ENCODE measurements at places on chromosomes 3 and 15.

DNA sequence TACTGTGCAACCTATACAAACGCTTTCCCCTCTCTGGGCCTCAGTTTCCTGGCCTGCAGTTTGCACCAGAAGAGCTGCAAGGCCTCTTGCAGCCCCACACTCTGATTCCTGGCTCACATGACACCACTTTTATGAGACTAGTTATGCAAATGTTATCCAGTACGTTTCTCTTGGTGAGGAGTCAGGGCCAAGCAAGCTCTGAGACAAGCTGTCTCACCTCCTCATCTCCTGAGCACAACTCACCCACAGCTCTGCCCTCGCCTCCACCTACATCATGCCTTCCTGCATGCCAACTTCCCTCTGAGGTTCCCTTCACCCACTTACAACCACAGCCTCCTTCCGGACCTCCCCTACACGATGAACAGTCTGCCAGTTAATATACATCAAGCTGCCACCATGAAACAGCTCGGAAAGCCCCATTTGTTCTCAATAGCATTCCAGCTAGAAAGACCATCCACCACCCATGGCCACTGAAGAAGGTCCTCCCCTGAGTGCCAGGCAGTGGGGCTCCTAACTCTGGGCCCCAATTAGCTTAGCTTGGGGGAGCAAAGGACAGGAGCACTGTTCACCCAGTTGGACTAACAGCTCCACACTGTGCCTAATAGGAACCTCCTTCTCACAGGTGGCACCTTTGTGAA, 25.0 kb downstream of the CRYGS start:
- DNase-seq = no peak

- no peak for DNase-seq
These were observed 35.6 kb downstream of the TMCC1 start for GRCh38 chr3:129857899-129858298.

DNA sequence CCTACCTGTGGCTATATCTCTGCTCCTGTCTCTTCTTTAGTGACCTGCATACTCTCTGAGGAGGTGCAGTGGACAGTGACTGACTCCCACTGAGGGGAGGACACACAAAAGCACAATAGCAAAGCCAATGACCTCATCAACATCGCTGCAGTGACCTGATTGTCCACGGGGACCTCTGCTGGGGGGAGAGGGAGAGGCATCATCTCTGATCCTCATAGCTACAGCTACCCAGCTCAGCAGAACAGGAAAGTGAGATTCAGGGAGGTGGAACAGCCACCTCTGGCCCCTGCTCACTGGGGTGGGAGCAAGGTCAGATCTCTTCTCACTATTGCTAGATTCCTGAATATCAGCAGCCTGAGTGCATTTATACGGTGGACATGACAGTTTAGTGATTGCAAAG, 179.2 kb downstream of the ATP10A start:
- DNase-seq = no peak

DNA sequence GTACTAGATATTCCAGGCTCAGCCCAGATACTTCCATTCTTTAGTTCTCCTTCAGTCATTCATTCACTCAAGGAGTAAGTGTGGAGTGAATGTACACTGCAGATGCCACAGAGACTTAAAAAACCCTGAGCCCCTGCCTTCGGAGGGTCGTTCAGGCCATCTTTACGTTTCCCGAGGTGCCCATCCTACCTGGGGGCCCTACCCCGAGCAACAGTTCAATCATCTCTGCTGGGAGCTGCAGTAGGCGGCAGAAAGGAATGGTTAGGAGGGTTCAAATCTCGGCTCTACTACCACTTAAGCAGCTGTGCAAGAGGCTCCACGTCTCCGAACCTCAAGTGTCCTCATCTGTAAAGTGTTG, 613 bp downstream of the SEC13 start:
- no peak for DNase-seq

- DNase-seq = no peak
These were observed 11.8 kb upstream of the CDV3 start for GRCh38 chr3:133561679-133562078.

DNA sequence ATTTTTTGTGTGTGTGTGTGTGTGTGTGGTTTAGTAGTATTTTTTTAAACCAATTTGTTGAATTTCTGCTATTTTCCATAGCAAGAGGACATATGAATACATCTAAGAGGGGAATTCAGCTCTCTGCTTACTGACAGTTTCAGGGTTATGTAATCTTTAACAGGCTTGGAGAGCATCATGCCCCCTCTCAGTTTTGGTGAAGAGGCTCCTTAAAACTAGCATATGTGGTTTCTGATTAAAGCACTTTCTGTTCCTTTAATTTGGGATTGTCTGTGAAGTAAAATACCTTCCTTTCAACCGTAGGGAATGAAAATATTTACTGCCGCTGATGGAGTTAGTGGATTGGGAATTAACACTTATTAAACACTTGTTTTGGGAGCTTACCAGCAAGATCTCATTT, 19.4 kb upstream of the NFKBIZ start:
- DNase-seq = no peak

- no peak for DNase-seq
These were observed 1.3 kb downstream of the FEM1B start for GRCh38 chr15:68278595-68279405.

DNA sequence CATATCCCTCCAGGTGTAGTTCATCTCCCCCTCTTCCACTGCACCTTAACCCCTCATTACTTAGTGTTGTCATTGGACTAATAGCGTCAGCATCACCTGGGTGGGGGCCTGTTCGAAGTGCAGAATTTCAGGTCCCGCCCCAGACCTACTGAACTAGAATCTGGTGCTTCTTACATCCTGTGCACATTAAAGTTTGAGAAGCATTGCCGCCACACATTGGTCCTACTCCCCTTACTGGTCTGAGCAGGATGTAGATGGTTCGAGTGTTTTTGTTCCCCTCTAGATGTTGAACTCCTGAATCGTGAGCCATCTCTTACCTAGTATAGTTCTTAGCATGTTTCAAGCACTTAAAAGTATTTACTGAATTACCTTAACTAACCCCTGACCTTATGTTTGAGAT, 13.2 kb downstream of the KLHL18 start:
- DNase-seq = no peak

DNA sequence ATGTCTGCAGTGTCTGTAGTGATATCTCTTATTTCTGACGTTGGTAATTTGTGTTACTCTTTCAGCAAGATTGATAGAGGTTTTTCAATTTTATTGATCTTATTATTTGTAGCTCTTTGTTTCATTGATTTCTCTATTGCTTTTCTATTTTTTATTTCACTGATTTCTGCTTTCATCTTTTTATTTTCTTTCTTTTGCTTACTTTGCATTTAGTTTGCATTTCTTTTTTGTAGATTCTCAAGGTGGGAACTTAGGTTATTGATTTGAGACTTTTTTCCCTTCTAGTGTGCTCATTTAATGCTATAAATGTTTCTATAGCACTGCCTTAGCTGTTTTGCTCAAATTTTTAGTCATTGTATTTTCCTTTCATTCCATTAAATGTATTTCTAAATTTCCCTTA, 49.5 kb upstream of the GABRG3 start:
- no peak for DNase-seq

GRCh38 chr3:143581972-143582722, 266.1 kb downstream of the SLC9A9 start:
- DNase-seq = no peak

GRCh38 chr3:96083610-96084009, 730.8 kb upstream of the EPHA6 start:
- no peak for DNase-seq

GRCh38 chr3:53103397-53104296, 26.6 kb downstream of the RFT1 start:
- no peak for DNase-seq

DNA sequence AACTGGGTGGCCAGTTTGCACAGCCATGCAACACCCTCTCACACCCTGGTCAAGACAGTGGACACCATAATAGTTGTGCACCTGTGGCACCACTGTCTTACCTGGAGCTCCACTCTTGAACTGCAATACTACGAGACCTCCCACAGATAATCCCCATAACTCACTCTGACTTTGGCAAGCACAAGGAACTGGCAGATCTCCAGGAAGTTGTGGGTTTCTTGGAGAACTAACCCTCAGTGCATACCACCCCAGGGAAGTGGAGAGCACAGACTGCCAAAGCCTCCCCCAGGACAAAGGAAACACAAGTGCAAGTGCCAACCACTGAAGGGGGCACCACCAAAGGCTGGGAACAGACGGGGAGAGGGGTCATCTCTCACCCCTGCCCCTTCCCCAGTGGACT, 318.6 kb downstream of the SUCLG2 start:
- DNase-seq = no peak

GRCh38 chr3:32596909-32597369, 26.3 kb upstream of the DYNC1LI1 start:
- DNase-seq = no peak

DNA sequence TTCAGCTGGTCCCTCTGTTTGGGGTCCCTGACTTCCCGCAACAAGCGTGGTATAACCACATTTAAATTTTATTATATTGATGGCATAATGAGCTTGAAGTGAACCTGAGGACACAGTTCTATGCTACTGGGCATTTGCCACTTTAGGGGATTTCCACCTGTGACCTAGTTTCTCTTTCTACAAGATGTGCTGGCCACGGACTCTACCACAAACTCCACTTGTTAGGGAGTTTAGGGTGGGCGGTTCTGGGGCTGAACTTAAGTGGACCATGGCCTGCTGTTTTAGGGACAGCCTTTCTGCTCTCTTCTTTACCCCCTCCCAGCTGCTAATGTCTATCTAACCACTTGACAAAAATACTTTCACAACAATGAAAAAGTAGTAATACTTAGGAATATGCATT, 1199.1 kb downstream of the SI start:
- DNase-seq = no peak

- DNase-seq = no peak
These were observed 298.6 kb upstream of the STT3B start for GRCh38 chr3:31234145-31234544.

GRCh38 chr3:75140904-75141615, 523.1 kb upstream of the FRG2C start:
- DNase-seq = no peak

- no peak for DNase-seq
These were observed 11.4 kb downstream of the TRAK1 start for GRCh38 chr3:42102571-42102970.

DNA sequence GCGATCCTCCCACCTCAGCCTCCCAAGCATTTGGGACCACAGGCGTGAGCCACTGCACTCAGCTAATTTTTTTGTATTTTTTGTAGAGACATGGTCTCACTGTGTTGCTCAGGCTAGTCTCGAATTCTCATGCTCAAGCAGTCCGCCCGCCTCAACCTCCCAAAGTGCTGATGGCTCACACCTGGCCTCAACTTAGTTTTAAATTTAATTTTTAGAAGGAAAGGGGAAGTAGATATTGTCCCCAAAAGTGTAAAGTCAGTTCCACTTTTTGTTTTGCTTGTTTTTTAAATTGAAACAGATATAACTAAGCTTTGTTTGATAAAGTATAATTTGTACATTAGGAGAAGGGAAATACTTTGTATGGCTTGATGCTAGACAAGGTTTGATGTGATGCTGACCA, 31.3 kb upstream of the NFKBIZ start:
- DNase-seq = no peak

DNA sequence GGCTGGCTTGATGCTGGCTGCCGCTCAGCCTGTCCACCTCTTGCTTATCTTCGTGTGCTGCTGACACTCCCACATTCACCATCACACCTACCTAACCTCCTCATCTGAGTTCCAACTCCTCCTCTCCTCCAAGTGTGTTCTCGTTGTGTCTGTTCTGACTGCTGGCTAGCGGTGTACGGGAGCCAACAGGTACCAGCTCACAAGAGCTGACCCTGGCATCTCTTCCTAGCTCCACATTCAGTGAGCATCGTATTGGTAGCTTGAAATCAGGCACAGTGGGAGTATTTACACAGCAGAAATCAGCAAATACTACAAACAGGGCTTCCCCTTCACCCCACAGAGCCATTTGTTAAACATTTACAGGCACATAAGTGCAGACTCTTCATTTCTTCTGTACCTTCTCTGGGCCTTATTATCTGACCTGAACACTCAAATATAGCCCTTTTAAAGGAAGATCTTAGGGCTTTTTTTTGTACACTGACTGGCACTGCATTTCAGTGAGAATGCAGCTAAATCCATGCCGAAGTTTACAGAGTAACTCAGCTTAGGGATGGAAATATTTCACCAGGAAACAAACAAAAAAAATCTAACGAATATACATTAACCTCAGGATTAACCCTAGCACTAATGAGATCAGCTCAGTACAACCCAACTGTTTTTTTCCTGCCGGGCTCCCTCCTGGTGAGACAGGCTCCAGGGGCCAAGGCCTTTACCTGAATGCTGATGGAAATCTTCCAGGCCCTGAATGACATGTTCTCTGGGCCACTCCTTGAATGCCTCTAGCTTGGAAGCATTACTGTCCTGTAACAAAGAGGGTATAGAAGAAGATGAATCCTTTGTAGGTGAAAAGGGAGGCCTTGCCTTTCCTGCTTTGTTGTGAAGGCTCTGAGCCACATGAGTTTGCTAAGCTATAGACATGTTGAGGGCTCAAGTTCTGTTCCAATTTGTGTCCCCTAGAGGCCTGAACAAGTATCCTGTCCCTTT, 150.5 kb upstream of the LPP start:
- DNase-seq = no peak

DNA sequence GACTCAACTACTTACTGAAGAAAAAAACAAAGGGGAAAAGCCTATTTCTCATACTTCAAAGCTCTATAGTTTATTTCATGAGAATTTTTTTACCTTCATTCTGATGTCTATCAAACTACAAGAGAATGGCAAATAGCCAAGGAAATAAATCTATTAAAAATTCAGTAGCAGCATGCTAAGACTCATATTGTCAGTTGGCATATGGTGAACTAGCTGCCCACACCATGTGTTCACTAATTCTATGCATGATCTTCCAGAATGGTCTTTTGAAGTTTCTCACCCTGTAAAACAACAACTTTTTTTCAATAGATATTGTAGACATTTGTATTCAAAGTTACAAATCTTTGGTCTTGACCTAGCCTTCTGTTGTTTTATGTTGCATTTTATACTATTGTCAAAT, 386.2 kb downstream of the RSL24D1 start:
- no peak for DNase-seq

- DNase-seq = no peak
These were observed 9.5 kb downstream of the ADAMTS17 start for GRCh38 chr15:100332231-100332630.

- no peak for DNase-seq
These were observed 50.8 kb downstream of the SACM1L start for GRCh38 chr3:45739991-45740390.

- DNase-seq = no peak
These were observed 49.9 kb upstream of the P2RY1 start for GRCh38 chr3:152785051-152785450.

GRCh38 chr3:104951426-104951825, 415.3 kb upstream of the ALCAM start:
- no peak for DNase-seq

DNA sequence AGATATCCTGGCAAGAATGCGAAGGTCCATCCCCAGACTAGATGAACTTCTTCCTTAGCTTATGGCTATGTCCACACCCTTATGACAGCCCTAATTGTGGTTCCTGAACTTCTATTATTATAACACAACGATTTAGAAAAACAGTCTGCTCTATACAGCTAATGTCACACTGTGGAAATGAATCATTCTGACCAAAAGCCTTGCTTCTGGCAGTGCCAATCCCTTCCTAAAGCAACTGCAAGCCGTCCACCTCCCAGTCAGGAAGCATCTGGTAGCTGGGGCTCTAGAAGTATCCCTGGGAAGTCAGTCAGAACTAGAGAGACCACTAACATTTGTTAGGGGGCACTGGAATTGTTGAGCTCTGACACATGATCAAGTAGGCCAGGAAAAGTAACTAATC, 45.0 kb downstream of the MYO5A start:
- no peak for DNase-seq
